ENCODE measurements at places on chromosomes 13 and 19.

- no peak for DNase-seq
Observed at GRCh38 chr19:12799742-12800465, 1.7 kb downstream of the PRDX2 start.

- DNase-seq, result no peak
Observed at GRCh38 chr13:69585656-69586055, 522.0 kb upstream of the ATXN8OS start.

- no peak for DNase-seq
Observed at GRCh38 chr13:99303863-99304521, 3.2 kb downstream of the GPR183 start.

- no peak for DNase-seq
Observed at GRCh38 chr13:99122171-99122570, 78.5 kb upstream of the UBAC2 start.
